ENCODE measurements at places on chromosomes 16 and 17.

DNA sequence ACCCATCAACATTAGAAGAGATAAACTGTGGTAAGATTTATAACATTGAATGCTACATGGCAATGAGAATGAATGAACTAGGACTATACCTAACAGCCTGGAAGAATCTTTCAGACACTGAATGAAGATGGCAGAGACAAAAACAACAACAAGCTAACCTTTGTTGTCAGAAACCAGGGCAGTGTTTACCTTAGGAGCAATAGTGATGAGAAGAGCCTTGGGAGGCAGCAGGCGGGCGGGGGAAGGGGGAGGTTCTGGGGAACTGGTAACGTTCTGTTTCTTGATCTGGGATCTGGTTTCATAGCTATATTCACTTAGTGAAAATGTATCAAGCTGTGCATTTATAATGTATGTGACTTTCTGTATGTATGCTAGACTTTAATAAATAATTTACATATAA lies 139.0 kb upstream of the TNRC6C start:
- no peak for DNase-seq

GRCh38 chr17:40112718-40113109 lies 9.1 kb upstream of the MSL1 start:
- no peak for DNase-seq

- no peak for DNase-seq
These were observed 415.1 kb downstream of the NPIPA8 start for GRCh38 chr16:17921357-17921978.

GRCh38 chr17:40511136-40511535 lies 9.7 kb upstream of the TNS4 start:
- DNase-seq: no peak

DNA sequence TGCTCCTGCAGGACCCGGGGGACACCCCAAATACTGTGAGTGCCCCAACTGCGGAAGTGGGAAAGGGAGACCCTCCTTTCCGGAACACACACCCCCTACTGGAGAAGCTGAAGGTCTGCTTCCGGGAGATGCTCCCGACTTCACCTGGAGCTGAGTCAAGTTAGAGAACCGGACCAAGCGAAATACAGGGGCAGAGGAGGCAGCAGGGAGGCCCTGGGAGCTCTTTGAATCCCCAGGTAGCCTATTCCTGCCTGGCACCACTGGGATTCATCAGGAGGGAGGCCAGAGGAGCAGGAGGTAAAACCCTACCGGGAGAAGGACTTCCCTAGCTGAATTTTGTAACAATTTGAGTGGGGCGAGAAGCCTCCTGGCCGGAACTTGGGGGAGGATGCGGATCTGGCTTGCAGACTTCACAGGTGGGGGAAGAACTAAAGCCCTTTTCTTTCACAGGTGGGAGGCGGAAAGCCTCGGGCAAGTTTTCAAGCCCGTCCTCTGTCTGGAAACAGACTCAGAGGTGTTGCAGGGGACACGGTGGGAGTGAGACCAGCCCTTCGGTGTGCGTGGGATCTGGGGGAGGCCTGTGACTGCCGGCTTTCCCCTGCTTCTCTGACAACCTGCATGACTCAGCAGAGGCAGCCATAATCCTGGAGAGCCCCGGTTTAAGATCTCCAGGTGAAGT lies 22.4 kb upstream of the TEKT1 start:
- DNase-seq: peak; percentile 31

- DNase-seq: peak; percentile 53
These were observed 219.9 kb downstream of the ENGASE start for GRCh38 chr17:79294459-79295071.

DNA sequence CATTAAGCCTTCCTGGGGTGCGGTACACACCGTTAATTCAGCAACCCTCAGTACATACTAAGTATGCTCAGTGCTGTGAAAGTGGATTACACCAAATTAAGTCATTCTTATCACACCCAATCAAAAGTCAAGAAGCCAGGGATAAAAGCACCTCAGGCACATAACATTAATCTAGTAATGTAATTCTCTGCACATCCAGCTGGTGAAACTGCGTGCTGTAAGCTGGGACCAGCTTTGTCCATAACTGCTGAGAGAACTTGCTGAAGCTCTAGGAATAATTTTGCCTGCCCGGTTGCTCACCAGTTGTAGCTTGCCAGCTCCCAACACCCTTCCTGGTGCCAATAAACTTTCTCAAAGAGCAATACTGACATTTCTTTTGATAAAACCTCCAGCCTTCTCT lies 44.9 kb downstream of the SLC47A1 start:
- no peak for DNase-seq

DNA sequence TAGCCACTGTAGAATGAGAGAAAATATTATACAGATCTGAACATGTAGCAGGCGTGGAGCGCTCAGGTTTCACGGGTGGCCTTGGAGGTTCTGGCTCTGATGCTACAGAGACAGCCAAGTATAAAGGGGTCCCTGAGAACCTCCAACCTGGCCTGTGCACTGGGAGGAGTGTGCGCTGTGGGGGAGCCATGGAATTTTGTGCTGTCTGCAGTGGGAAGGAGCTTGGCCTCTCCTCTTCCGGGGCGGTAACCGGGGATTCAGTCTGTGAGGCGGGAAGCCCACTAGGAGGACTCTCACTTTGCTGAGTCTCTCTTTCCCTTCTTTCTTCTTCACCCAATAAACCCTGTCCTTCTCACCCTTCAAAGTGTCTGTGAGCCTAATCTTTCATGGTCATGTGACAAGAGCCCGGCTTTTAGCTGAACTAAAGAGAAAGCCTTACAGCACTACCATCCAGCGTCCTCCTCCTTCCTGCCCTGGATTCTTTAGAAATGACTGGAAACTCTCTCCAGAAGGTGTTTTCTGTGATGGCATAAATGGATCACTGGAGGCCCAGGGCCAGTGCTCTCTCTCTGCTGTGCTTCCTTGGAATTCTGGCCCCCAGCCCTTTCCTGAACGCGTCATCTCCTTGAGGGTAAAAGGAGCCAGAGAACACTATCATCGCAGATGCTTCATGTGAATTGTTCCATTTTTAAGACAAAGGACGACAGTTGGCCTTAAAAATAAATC lies 232.1 kb upstream of the CACNG5 start:
- no peak for DNase-seq

DNA sequence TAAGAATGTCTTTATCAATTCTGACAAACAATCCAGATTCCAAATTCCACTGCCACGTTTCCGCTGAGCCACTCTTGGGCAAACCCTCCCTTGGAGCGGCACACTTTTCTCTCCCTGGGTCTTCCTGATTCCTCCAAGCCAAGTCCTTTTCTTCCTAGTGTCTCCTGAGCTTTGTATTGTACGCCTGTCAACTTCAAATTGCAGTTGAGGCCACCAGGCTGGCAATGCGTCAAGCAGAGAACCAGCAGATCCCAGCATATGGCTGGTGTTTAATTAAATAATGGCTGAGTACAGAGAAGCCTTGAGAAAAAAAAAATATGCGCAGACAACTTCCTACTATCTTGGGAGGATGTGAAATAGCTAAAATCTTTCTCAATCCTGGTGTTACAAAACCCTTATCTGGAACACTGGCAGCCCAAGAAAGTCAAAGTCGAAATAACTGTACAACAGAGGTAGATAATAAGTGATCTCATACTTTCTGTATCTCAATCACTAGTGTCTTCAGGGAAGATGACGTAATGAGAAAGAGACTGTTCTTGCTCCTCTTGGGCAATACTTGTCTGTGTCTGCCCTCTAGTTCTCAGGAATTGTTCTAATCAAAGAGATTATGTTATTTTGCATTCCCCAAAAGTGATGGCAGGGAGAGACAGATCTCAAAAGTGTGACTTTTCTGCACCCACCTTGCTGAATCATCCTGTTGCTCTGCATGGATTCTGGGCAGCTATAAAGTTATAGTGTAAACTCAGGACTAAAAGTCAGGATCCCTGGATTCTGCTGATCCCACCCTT lies 15.0 kb downstream of the SMIM36 start:
- no peak for DNase-seq

GRCh38 chr17:48561884-48562810 lies 16.0 kb downstream of the HOXB4 start:
- no peak for DNase-seq
